Psoas muscle (tissue), 8 donors: ENCODE measurements at places on chromosomes 4 and X. TPM values are rescaled to one million over a fixed set of nuclear protein-coding genes. Genes with fewer than 3 reads are reported as not detected.

GRCh38 chr4:185210102-185210981, 944 bp downstream of the SNX25 start:
- peak overlapping the region; percentile 71 for H3K4me3 ChIP-seq
- no peaks in the 10 kb centered on the region for H3K36me3 ChIP-seq
- peak overlapping the region; percentile 90 for H3K27ac ChIP-seq
- H3K27me3 ChIP-seq = no peaks in the 10 kb centered on the region
- H3K4me1 ChIP-seq = peaks cover 14% of the 10 kb centered on the region

DNA sequence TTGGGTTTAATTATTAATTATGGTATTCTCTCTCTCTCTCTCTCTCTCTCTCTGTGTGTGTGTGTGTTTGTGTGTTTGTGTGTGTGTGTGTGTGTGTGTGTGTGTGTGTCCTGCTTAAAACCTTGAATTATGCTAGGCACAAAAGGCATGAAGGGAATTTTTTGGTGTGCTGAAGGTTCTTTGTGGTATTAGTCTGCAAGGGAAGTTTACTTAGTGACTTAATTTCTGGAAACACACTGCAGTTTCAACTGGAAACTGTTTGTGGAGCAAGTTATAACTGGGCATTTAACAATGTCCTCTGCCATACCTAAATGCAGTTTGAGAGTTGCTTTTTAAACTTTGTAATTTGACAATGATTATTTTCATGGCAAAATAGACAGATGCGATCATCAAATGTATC, 111.7 kb downstream of the FRMPD4 start:
- H3K4me1 ChIP-seq = no peaks in the 10 kb centered on the region
- no peaks in the 10 kb centered on the region for H3K36me3 ChIP-seq
- H3K27ac ChIP-seq = no peak overlapping the region

GRCh38 chr4:103405415-103405814, 207.3 kb upstream of the CENPE start:
- H3K27ac ChIP-seq = no peak overlapping the region
- H3K36me3 ChIP-seq = no peaks in the 10 kb centered on the region

- no peaks in the 10 kb centered on the region for H3K4me1 ChIP-seq
- H3K4me3 ChIP-seq = no peak overlapping the region
- no peaks in the 10 kb centered on the region for H3K36me3 ChIP-seq
- DNase-seq = no peak
- H3K27me3 ChIP-seq = no peaks in the 10 kb centered on the region
Observed at GRCh38 chrX:124426288-124427169, 80.2 kb downstream of the SH2D1A start.

DNA sequence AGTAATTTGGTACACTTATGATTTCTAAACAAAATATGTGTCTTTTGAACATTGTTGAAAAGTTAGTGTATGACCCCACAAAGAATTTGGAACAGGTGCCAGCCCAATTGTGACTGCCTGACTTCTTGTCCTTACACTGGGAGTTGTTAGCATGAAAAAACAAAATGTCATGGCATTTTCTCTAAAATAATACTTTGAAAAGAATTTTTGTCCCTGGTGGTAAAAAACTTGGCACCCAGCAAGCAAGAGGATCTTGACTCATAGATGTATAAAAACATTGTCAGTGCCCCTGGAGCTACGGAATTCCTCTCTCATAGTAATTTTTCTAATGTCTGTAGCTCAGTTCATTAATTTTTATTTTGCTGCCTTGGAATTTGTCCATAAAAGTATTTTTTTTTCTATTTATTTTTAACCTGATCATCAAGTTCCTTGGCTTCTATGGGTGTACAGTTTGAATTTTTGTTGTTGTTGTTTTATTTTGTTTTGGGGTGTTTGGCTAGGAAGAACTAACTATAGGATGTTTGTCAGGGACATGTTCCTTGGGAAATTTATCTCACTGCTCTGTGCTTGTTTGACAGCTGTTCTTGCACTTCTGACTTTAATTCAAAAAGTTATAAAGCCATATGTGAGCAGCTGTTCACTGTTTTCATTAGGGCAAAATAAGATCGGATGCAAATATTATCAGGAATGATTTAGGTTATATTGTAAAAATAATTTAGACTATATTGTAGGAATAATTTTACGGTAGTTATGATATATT, 95.4 kb upstream of the NUDT6 start:
- no peak for DNase-seq
- no peak overlapping the region for H3K4me3 ChIP-seq
- peaks cover 12% of the 10 kb centered on the region for H3K4me1 ChIP-seq
- no peak overlapping the region for H3K27ac ChIP-seq
- H3K36me3 ChIP-seq = no peaks in the 10 kb centered on the region

Gene PDE5A
- total RNA-seq = 4.4 TPM

DNA sequence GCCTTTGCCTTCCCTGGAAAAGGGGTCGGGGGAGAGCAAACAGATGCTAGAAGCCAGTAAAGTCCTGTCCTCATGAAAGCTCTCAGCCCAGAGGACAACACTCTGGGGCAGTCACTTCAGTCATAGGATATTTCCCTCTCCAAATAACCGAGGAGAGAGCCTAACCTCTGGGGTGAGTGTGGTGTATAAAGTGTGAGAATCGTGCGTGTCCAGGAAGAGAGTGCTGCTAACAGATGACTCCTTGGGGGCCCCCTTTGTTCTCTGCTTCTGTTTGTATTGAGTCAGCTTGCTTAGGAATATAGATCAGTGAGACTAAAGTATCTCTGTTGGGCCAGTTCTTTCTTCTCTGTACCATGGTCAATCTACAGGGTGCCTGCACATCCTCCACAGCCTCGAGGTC, 247.2 kb downstream of the PALLD start:
- no peak overlapping the region for H3K27ac ChIP-seq
- H3K27me3 ChIP-seq = no peaks in the 10 kb centered on the region
- H3K4me3 ChIP-seq = no peak overlapping the region
- no peak for DNase-seq
- no peaks in the 10 kb centered on the region for H3K36me3 ChIP-seq
- peaks cover 30% of the 10 kb centered on the region for H3K4me1 ChIP-seq

DNA sequence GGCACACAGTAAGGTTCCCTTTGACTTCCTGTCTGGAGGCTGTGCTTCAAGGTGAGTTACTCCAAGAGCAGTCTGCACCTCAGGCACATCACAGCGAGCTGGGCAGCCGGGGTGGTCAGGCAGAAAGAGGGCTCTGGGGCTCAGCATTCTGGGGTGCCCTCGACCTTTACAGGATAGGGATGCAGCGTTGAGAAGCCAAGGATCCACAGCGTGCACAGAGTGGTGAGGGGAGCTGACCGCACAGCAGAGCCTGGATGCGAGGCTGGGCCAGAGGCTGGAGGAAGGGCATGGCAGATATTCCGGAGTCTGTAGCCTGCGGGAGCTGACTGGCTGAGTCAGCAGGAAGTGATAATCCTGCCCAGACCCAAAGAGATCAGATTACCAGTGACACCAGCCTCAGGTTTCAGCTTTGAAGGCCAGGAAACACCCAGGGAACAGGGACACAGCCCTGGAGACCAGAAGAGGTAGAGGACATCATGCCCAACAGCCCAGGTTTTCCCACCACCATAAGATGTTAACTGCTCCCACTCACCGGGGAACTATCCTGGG, 38.4 kb upstream of the PDLIM3 start:
- peaks cover 49% of the 10 kb centered on the region for H3K4me1 ChIP-seq
- H3K4me3 ChIP-seq = peak overlapping the region; percentile 69
- H3K27me3 ChIP-seq = no peaks in the 10 kb centered on the region
- H3K27ac ChIP-seq = peak overlapping the region; percentile 97
- no peaks in the 10 kb centered on the region for H3K36me3 ChIP-seq

DNA sequence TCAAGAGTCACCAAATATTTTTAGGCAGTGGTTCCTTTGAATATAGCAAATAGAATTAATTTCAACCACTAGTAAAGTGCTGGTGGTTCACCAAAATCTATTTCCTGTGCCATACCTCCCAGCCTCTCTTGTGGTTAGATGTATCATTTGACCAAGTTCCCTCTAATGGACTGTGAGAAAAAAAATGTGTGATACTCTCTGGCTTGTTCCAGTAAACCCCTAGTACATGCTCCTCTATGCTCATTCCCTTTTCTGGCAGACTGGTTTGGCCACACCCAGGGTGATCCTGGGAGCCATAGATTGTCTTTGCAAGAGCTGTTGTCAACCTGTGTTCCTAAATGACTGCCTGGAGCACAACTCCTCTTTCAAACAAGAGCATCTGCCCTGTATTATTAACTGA, 109.5 kb downstream of the FRAS1 start:
- H3K36me3 ChIP-seq = no peaks in the 10 kb centered on the region
- no peak overlapping the region for H3K4me3 ChIP-seq
- H3K4me1 ChIP-seq = no peaks in the 10 kb centered on the region
- DNase-seq = no peak

GRCh38 chr4:120816296-120816965, 106.1 kb downstream of the PRDM5 start:
- H3K4me1 ChIP-seq = no peaks in the 10 kb centered on the region
- no peak overlapping the region for H3K27ac ChIP-seq
- H3K4me3 ChIP-seq = no peak overlapping the region

GRCh38 chrX:92231391-92231790, 452.2 kb downstream of the PCDH11X start:
- H3K4me1 ChIP-seq = no peaks in the 10 kb centered on the region
- H3K36me3 ChIP-seq = no peaks in the 10 kb centered on the region
- H3K27me3 ChIP-seq = no peaks in the 10 kb centered on the region
- no peak overlapping the region for H3K4me3 ChIP-seq
- DNase-seq = no peak

DNA sequence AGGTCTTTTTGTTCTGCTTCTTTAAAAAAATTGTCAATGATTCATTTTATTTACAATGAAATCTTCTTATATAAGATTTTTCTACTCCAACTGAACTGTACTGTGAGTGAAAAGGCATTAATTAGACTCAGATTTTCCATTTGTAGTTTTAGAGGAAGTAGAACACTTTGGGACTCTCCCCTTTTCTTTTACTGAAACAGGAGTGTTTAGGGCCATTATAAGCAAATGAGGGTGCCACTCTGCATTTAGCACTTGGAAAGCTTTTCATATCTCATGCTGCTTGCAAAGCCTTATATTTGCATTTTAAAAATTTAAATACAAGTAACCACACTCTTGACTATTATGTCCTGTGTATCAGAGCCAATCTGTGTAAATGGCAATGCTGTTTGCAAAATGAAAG, 584.3 kb downstream of the KLHL13 start:
- no peaks in the 10 kb centered on the region for H3K36me3 ChIP-seq
- H3K27me3 ChIP-seq = no peaks in the 10 kb centered on the region
- H3K27ac ChIP-seq = no peak overlapping the region
- no peak for DNase-seq
- no peak overlapping the region for H3K4me3 ChIP-seq

DNA sequence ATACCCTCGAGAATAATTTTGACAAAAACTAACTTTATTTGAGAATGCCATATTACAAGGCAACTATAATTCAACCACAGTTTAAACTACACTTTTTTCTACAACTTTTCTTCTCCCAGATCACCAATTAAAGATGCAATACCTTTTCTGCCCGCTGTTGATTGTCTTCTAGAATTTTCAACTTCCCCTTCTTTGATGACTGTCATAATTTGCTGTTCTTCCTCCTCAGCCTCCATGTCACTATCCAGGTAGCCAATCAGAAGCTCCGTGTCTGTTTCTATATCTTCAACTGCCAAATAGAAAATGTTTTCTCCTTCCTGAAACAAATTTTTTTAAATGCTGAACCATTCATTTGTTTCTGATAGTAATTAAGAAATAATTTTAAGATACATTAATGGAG, 101.5 kb downstream of the PRDM5 start:
- H3K36me3 ChIP-seq = no peaks in the 10 kb centered on the region
- H3K4me3 ChIP-seq = no peak overlapping the region
- no peak for DNase-seq
- H3K27ac ChIP-seq = no peak overlapping the region
- H3K4me1 ChIP-seq = no peaks in the 10 kb centered on the region
- H3K27me3 ChIP-seq = no peaks in the 10 kb centered on the region

GRCh38 chrX:10634392-10635161, 14.2 kb upstream of the MID1 start:
- H3K27me3 ChIP-seq = no peaks in the 10 kb centered on the region
- H3K36me3 ChIP-seq = no peaks in the 10 kb centered on the region
- DNase-seq = no peak

Gene CHM
- total RNA-seq = 15.1 TPM

Gene DCAF4L1
- total RNA-seq = 0.19 TPM

DNA sequence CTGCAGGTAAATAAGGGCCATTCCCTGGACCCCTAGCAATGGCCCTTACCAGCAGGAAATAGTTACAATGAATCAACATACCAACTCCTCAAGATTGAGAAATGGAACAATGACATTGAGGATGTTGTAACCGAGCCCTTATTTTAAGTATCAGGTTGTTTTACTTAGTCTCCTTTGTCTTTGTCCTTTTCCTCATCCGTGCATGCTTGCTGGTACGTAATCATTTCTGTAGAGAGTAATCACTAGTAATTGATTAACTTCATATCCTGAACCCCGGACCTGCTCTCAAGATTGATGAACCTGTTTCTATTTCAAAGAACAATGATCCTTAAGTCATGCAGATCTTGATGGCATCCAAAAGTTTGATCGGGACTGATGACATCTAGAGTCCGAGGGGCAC, 98.6 kb upstream of the LANCL3 start:
- H3K27me3 ChIP-seq = no peaks in the 10 kb centered on the region
- no peaks in the 10 kb centered on the region for H3K4me1 ChIP-seq
- no peak for DNase-seq

Gene BTK
- total RNA-seq = 1.2 TPM

DNA sequence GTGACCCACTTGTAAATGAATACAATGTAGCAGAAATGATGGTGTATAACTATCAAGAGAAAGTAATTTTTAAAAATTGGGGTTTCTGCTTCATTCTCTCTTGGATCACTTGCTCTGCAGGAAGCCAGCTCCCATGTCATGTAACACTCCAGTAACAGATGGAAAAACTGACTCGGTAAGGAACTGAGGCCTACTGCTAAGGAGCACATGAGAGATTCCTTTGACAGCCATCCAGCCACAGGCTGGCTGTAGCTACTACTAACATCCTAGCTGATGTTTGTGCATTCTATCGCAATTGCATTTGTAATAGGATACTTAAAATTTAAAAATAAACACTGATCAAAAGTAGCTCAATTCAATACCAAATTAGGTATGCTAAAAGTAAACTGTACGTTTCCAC, 102.3 kb upstream of the MAB21L2 start:
- no peak overlapping the region for H3K27ac ChIP-seq

DNA sequence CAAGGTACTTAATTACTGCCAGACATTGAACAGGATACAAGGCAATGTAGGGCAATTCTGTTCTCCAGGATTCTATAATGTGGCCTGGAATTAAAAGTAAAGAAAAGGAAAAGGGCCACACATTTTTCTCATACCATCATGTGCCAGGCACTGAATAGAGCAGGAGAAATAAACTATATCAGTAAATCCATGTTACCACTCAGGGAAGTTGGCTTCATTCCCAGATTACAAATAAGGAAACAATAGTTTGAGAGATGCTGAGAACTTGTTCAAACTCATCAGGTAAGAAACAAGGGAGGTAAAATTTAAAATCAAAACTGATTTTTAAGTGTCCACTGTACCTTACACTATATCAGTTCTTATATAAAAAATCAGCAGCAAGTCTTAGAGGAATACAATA, 645.0 kb upstream of the ATOH1 start:
- no peak overlapping the region for H3K4me3 ChIP-seq
- DNase-seq = no peak
- no peak overlapping the region for H3K27ac ChIP-seq
- no peaks in the 10 kb centered on the region for H3K36me3 ChIP-seq

Gene KIAA1210
- total RNA-seq = not detected

Gene TCEAL6
- not detected for total RNA-seq
